ENCODE measurements at places on chromosomes 3 and 15.

DNA sequence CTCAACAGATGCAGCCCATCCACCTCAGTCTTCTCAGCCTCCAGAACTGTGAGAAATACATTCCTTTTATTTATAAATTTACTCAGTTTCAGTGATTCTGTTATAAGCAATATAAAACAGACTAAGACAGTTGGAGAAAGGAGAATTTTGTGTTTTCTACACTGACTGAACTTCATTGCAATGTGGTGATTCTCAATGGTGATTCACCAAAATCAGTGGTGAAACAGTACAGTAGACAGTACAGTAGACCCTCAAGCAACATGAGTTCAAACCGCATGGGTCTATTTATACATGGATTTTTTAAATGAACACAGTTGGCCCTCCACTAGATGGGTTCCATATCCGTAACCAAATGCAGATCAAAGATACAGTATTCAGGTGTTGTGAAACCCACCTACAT lies 403.1 kb upstream of the TGFBR2 start:
- no peak for DNase-seq

- no peak for DNase-seq
These were observed 409.0 kb upstream of the KCNMB2 start for GRCh38 chr3:178127221-178127620.

DNA sequence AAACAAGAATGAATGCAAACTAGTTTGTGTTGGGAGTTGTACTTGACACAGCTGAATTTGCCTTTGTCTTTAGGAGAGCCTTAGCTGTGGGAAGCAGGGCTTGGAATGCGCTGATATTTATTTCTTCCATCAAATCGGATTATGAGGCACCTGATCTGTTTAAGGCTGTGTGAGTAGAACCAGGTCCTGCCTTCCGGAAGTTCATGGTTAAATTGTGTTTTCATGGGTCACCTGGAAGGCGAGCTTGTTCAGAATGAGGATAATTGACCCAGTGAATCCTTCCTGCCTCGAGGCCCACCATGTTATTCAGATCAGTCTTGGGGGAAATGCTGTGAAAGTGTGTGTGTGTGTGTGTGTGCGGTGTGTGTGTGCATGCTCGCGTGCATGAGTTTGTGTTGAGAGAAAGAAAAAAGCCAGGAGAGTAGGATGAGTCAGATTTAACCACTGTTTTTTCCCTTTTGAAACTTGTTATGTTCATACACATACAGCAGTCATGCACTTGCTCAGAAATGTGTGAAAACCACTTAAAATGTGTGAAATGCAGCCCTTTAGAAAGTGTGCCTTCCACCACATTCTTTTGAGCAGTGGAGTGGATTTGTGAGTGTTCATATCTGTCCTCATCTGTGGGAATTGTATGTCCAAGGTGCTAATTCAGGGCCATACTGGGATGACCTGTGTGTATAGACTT lies 36.7 kb downstream of the SMAD3 start:
- peak; percentile 84 for DNase-seq

- DNase-seq: no peak
These were observed 150.1 kb downstream of the RAB11A start for GRCh38 chr15:66019368-66019767.

- no peak for DNase-seq
These were observed 7.6 kb upstream of the APEH start for GRCh38 chr3:49666592-49666991.

GRCh38 chr3:89186456-89186855 lies 79.0 kb downstream of the EPHA3 start:
- no peak for DNase-seq

DNA sequence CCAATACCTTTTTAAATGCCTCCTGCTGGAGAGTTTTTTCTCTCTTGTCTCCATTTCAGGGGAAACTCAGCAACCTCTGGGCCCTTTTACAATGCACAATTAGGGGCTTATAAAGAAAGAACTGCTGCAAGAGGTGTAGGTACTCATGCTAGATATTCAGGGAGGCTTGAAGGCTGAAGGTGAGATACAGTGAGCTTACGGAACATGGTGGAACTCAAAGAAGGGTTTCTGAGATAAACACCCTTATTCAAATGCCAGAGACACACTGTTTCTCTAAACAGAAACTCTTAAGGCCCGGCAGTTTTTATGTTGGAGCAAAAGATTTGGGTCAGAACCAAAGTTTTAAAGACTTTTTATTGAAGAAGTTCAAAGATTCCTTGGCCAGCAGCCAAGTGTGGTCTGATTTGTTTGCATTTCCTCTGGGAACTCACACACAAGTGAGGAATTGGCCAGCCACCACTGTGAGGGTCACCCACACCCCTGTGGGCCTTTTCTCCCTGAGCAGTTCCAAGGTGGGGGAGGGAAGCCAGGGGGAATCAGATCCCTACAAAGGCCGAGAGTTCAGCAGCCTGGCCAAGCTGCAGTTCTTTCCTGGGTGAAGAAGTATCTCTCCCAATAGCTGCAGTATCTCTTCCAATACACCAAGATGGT lies 47.8 kb downstream of the TNFAIP8L3 start:
- DNase-seq: no peak

GRCh38 chr15:37016231-37016630 lies 84.1 kb downstream of the MEIS2 start:
- DNase-seq: no peak

DNA sequence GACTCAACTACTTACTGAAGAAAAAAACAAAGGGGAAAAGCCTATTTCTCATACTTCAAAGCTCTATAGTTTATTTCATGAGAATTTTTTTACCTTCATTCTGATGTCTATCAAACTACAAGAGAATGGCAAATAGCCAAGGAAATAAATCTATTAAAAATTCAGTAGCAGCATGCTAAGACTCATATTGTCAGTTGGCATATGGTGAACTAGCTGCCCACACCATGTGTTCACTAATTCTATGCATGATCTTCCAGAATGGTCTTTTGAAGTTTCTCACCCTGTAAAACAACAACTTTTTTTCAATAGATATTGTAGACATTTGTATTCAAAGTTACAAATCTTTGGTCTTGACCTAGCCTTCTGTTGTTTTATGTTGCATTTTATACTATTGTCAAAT lies 386.2 kb downstream of the RSL24D1 start:
- DNase-seq: no peak
